Activated CD4-positive, alpha-beta T cell treated with anti-CD3 and anti-CD28 coated beads for 1 hour (primary cell): ENCODE measurements at places on chromosomes 13 and 19.

GRCh38 chr19:16897029-16897855 is 8.4 kb downstream of the F2RL3 start:
- peak; percentile 23 for DNase-seq

GRCh38 chr13:101941095-101941783 is 460.6 kb downstream of the FGF14 start:
- no peak for DNase-seq

GRCh38 chr19:10631874-10632273 is 6.5 kb downstream of the SLC44A2 start:
- DNase-seq: no peak

- no peak for DNase-seq
Measured at GRCh38 chr19:12752056-12752781, 628 bp downstream of the BEST2 start.
